ENCODE measurements at places on chromosomes 5 and 9. TPM values are rescaled to one million over a fixed set of nuclear protein-coding genes. Genes with fewer than 3 reads are reported as not detected.

- no peak for DNase-seq
Observed at GRCh38 chr5:71943874-71944273, 163.4 kb upstream of the MAP1B start.

DNA sequence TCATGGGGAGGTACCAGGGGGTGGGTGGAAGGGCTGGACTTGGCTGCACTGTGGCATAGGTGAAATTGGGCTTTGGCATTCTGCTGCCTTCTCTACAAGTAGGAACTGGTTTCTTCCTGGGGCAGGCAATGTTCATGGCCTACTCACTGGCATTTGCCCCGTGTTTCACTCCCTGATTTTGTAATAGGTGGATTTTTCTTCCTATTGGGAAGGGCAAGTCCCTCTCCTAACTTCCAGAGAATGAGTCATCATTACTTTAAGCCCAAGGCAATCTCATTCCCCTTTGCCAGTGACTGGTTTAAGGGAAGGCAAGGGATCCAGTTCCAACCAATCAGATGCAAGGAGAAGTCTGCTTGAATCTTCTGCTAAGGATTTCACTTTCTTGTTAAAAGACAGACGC lies 67.9 kb upstream of the ANKRD55 start:
- DNase-seq = no peak

Gene GRIA1
- total RNA-seq = 0.24 TPM

DNA sequence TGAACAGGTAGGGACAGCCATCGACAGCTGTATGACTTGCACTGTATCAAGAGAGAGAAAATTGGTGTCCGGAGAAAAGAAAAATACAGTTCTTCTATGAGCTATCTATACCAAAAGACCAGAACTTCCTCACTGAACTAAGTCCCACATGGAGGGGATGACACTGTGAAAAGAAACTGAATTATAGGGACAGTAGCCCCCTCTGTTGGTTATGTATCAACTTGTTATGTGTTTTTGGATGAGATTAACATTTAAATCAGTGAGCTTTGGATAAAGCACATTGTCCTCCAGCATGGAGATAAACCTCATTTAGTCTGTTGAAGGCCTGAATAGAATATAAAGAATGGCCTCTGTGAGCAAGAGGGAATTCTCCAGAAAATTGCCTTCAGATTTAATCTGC lies 176.6 kb upstream of the SH3GL2 start:
- no peak for DNase-seq
